ENCODE measurements at places on chromosomes 11 and 22.

- no peak for DNase-seq
Measured at GRCh38 chr11:123304828-123305466, 109.9 kb upstream of the CLMP start.

DNA sequence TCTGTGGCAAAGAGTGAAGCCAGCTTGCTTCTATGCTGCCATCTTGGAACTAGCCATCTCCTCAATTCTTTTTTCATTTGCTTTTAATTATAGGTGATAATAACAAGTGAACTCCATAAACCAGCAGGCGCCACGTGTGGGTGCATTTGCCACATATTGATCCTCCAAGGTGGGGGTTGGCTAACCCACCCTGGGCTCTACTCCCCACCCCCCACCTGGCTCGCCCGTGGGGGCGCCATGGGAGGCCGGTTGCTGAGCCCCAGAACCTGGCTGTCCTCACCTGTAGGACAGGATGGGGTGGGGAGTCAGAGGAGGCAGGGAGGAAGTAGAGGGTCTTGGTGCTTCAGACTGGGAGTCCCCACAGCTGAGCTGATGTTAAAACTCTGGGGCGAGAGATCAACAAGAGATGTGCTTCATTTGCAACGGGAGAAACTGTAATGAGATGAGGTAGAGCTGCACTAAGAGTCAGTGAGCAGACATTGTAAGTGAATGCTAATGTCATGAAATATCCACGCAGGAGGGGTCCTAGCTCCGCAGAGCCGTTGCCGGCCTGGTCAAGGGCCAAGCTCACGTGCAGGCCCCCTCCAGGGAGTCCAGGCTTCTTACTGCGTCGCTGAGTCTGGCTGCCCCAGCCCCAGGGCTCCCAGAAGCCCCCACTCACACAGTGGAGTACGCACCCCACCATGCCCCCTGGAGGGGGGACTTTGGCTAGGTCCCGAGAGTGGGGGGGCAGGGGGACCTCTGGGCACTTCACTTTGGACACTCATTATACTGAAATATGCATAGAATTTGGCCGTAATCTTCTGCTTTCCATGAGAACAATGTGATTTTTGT is 59.4 kb downstream of the BRD1 start:
- DNase-seq = no peak

- no peak for DNase-seq
Measured at GRCh38 chr11:34050581-34051348, 766 bp upstream of the CAPRIN1 start.

GRCh38 chr11:269146-269890 is 8.9 kb upstream of the NLRP6 start:
- no peak for DNase-seq

DNA sequence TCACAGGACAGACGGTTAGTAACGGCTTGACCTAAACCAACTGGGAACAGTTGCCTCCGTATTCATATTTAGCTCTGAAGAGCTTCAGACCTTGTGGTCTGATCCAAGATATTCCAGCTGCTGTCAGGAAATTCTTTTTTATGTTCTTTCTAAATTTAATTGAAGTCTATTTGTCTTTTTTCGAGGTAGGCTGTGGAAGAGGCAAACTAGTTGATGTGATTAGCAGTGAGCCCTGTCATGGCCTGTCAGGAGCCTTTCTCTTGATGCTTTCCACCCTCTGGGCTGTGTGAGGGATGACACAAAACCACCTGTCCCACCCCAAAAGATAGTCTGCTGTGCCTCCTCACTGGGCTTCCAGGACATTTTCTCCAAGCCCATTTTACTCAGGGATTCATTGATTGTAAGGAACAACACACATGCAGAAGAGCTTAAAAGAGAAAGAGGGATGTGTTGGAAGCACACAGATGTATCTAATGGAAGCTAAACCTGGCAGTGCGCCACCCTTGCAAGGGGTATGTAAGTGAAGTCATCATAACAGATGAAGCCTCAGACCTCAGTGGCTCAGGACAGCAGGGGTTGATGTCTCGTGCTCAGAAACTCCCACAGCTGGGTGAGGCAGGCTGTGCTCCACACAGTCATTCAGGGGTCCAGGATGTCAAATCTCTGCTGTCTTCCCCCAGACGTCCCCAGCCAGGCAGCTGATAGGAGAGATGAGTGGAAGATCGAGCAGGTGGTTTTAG is 170.0 kb downstream of the NCAM1 start:
- no peak for DNase-seq

- no peak for DNase-seq
Measured at GRCh38 chr11:126999366-126999765, 1.2 kb downstream of the KIRREL3 start.

DNA sequence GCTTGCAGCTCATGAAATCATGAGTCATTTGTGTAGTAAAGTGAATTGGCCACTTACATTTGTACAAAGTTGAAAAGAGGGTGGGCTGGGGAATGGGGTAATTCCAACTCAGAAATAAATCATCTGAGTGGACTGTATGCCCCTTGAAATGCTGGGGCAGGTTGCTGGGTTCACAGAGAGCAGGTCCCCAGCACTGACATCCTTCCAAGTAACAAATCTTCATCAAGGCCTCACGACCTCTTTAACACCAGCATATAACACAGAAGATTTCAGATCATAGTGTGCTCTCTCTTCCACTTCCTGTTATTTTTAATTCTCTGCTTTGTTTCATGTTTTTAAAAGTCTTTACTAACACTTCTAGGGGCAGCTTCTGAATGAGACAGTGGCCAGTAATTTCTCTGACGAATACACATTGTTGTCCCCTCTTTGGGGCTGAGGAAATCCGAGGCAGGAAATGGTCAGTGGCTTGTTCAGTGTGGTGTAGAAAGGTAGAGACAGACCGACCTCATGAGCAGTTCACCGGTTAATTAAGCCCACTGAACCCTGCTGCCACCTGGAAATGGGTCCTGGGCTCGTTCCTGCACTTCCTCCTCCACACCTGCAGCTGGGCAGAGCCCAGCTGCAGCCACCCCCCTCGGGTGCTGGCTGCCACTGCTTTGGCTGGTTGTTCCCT is 127.7 kb downstream of the MAML2 start:
- DNase-seq = no peak

GRCh38 chr11:1622086-1622485 is at the start of gene KRTAP5-4:
TSS of gene KRTAP5-4 (minus strand) at chr11:1622138. CDS start at chr11:1622093, 45 bp downstream.
- no peak for DNase-seq

GRCh38 chr22:20816559-20816958 is 42.1 kb downstream of the PI4KA start:
- DNase-seq = no peak

DNA sequence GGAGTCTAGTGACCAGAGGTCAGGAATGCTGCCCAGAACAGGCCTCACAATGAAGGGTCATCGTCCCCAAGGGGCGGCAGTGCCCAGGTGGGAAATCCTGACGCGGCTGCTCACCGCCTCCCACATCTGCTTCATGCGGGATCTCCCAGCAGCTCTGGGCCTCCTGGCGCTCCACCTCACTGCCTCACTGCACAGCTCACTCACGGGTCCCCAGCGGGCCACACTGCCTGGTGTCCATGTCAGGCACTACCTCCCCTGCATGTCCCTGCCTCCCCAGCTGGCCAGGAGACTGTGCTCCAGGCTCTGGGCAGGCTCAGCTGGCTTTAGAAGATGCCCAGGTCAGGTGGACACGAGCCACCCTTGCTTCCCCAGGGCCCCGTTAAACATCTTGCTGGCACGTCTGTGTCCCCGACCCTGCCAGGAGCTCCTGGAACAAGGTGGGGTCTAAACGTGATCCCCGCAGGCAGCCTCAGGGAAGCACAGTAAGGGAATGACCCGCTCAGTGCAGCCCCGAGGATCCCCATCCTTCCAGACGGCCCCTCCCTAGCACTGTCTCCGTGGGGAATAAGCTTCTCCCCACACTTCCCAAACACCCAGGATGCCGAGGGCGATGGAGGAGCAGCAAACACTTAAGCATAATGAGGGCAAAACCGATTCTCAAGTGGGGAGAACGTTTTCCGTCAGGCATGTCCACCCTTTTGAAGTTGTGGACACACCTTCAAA is 93.2 kb downstream of the TRMU start:
- no peak for DNase-seq

GRCh38 chr22:47586038-47586437 is 823.6 kb downstream of the TBC1D22A start:
- no peak for DNase-seq

DNA sequence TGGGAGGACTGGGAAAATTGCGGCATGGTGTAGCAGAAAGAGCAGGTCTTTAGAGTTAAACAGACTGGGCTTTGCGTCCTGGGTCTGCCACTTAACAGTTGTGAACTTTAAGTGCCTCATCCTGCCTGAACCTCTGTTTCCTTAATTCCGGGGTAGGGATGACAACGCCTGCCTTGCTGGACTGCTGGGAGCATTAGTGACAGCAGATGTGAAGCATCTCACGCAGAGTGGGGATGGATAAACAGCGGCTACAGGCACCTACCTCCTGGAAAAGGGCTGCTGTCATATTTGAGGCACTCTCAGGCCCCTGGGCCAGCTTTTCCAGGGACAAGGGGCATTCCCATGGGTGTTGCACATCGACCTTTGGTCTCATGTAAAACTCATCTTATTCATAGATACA is 572.2 kb downstream of the TBC1D22A start:
- DNase-seq = no peak

DNA sequence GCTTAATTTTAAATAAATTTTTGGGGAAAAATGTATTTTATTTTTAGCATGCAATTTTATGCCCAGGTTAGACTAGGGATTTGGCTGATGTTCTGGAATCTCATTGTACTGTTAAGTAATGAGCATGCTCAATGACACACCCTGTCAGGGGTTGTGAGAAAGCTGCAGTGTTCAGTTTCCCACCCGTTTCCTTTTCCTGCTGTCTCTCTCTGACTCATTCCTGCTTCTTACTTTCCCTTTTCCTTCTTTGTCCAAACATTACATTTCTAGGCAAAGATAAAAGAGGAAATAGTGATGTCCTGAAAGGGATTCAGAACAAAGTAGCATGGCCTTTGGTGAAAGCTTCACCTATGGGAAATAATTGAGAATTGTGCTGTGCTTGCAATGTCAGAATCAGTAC is 22.7 kb downstream of the OOSP3 start:
- no peak for DNase-seq

- no peak for DNase-seq
Measured at GRCh38 chr11:10719616-10720015, 26.1 kb upstream of the IRAG1 start.

DNA sequence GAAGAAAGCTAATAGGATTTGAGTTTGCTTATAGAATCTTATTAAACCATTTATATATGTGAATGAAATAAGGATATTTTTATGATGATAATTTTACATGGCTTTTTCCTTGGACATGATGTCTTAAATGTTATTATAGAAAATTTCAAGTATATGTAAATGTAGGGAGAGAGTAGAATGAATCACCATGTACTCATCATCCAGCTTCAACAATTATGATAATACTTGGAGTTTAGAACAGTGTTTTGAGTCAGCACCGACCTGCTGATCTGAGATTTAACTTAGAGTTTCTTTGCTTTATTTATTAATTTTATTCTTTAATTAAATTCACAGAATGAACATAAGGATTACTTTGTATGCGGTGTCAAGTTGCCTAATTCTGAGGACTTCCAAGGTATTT is 193.5 kb downstream of the UVRAG start:
- no peak for DNase-seq

GRCh38 chr11:31131760-31132159 is 237.8 kb downstream of the DCDC1 start:
- DNase-seq = no peak

DNA sequence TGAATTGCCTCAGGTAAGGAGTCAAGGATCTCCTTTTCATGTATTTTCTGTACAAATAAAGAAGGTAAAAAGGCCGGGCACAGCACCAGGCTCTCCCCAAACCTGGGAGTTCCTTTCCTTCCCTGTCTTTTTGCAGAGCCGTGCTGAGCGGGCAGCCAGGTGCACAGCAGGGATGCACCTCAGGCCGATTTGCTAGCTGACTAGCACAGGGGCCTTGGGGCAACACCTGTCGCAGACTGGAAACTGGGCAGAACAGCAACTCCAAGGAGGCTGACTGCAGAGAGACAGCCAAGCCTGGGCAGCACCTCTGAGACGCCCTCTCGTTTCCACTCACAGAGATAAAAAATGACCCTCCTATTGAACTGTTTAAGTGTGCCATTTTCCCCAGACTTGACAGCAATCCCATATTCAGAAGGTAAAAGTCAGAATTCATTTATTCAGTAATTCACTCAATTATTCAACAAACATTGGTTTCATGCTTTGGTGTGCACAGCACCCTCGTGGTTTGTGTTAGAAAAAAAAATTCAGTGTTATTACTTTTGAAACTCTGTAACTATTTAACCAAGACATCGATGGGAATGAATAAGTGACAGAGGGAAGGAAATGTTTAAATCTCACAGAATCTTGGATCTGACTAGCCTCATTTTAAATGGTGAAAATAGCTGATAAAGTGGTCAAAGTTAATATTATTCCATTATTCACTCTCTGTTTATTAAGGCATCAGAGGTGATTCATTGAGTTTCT is 120.9 kb downstream of the GALNT18 start:
- no peak for DNase-seq

DNA sequence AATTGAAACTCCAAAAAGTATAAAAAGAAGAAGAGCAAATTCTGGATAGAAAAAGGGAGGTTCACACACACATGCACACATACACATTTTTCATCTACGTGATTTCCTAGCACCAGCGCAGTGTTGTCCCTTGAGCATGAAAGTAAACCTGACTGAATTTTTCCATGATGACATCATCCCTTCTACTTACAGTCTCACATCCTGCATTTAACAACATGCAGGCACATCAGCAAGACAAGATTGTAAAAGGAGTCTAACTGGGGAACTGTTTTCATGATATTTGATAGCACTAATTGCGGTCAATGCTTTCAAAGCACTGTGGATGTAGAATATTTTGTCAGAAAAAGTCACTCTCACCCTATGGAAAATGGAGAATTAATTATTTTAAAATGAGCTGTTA is 36.6 kb downstream of the GAS2 start:
- DNase-seq = no peak

- no peak for DNase-seq
Measured at GRCh38 chr22:46638601-46639431, 18.6 kb downstream of the GRAMD4 start.

DNA sequence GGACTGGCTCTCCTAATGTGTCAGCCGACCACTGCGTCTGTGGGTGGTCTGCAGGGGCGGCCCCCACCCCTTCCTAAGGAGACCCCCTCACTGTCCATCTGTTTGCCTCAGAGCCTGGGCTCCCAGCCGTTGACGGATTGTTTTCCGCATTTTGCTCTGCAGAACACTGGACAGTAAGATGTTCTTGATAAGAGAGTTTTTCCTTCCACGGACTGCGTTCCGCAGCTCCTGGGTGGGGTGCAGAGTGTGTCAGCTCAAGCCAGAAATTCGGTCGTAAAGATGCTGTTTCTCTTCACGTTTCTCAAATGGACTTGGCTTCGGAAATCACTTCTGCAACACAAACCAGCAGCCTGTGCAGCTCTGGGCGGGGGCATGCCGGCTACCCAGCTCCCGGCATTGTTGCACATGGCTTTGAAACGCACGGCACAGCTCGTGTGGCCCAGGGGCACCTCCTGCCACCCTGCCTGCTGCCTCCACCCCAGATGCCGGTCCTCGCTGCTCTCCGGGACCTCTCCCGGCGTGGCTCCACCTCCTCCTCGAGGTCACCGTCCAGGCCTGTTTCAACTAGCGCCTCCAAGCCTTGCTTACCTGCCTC is 2.9 kb upstream of the MRGPRG start:
- no peak for DNase-seq
